ENCODE measurements at places on chromosomes 4 and X.

DNA sequence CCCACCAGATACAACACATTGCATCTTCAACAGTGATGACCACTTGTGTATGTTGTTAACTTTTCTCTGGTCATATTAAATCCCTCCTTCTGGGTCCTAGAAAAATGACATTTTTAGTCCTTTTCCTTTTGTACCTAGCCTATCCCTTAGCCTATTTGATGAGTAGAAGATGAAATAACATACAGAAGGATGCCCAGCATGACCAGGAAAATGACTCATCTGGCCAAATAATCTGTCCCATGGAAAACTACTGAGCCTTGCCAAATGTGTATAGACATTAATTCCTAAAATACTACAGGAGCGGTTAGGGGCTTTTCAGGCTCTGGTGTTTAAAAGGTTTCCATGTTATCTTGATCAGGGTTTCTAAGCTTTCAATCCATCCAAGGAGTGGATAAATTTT, 129.0 kb upstream of the KCNIP4 start:
- DNase-seq, result no peak

DNA sequence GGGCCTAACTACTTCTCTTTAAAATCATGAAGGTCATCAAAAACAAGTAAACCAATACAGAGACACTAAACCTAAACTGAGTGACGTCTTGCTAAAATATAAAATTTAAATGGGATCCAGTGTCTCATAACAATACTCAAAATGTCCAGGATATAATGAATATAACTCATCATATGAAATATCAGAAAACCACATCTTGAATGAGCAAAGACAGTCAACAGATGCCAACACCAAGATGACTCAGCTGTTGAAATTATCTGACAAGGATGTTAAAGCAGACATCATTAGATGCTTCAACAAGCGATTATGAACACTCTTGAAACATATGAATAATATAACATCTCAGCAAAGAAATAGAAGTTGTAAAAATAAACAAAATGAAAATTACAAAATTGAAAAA, 8.3 kb downstream of the NAP1L2 start:
- no peak for DNase-seq

DNA sequence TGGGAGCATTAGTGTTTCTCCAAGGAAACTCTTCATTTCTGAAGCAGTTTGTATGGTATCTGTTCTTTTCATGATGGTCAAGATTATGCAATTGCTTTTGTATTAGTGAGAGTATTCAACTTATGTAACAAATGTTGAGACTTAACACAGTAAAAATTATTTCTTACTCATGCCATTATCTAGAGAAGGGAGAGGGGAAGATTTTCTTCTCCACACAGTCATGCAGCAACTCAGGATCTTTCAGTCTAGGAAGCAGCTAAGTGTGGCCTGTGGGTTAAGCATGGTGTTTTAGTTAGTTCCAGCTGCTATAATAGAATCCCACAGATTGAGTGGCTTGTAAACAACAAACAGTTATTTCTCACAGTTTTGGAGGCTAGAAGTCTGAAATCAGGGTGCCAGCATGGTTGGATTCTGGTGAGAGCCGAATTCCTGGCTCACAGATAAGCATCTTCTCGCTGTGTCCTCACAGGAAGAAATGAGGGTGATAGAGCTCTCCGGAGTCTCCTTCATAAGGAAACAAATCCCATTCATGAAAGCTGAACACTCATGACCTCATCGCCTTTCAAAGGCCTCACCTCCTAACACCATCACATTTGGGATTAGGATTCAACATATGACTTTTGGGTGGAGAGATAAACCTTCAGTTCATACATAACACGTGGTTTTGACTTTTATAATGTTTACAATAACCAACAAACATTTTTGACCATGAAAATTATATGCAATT, 101.2 kb downstream of the FRMPD4 start:
- no peak for DNase-seq

DNA sequence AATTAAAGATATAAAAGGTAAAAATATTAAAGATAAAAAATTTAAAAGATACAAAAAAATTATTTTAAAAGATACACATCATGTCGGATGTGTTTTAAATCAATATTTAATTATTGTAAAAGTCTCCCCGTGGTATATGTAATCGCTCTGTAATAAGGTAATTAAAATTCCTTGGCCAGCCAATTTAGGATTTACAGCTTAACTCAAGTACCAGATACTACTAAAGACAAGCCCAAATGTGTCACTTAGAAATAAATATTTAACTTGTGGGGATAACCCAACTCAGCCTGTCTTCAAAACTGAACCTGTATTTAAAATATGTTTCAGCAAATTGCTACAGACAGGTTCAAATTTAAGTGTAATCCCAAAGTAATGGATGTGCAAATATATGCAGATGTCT, 56.0 kb downstream of the GPR82 start:
- no peak for DNase-seq

DNA sequence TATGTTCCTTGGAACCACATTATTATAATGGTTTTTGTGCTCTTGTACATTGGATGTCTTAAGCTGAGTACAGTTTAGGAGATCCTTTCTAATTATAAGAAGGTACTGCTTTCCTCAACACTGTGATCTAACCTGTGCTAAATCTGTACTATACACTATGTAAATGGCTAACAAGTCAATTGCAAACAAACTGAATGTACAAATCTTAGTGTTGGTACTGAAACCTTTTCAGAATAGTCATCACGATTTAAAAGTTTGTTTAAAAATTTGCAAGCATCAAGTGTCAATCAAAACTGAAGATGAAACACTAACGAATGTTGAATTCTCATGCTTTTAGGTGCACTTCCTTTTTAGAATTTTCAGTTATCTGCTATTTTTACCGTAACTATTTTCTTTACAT, 2090.4 kb upstream of the TENM3 start:
- DNase-seq, result no peak

GRCh38 chr4:145865274-145865941, 73.2 kb downstream of the ZNF827 start:
- DNase-seq, result no peak

Data from T-cell (primary cell).